Renal cortex interstitium (tissue), 15 donors: ENCODE measurements at places on chromosomes 7 and 10. TPM values are rescaled to one million over a fixed set of nuclear protein-coding genes. Genes with fewer than 3 reads are reported as not detected.
A peak's percentile ranks its signal among the peaks of the same experiment; 100 is the strongest.

- DNase-seq, result no peak
These were observed 23.4 kb upstream of the BNIP3 start for GRCh38 chr10:132005147-132005546.

GRCh38 chr7:27409776-27410175, 167.2 kb downstream of the EVX1 start:
- DNase-seq, result no peak

DNA sequence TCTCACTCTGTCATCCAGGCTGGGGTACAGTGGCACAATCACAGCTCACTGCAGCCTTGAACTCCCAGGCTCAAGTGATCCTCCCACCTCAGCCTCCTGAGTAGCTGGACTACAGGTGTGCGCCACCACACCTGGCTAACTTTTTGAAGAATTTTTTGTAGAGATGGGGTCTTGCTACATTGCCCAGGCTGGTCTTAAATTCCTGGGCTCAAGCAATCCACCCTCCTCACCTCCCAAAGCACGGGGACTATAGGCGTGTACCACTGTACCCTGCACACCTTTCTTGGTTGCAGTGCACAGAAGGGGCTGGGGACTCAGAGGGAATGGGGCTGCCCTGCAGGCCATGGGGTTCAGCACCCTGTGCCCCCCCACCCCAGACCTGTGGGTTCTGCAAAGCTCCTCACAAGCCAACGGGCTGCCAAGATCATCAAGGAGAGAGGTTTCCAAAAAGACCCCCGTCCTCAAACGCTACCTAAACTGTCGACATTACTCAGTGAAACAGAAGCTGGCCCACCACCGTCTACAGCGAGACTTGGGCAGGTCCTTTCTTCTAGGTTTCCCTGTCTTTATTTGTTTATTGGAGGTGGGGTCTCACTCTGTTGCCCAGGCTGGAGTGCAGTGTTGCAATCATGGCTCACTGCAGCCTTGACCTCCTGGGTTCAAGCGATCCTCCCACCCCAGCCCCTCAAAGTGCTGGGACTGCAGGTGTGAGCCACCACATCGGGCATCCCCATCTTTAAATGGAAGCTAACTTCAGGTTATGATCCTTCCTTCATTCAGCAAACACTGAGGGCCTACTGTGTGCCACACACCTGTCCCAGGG, 26.6 kb upstream of the ELFN1 start:
- DNase-seq, result no peak

GRCh38 chr7:36260481-36260880, 107.4 kb downstream of the EEPD1 start:
- DNase-seq, result no peak

- DNase-seq, result no peak
These were observed 76.5 kb downstream of the AFAP1L2 start for GRCh38 chr10:114327537-114328440.

DNA sequence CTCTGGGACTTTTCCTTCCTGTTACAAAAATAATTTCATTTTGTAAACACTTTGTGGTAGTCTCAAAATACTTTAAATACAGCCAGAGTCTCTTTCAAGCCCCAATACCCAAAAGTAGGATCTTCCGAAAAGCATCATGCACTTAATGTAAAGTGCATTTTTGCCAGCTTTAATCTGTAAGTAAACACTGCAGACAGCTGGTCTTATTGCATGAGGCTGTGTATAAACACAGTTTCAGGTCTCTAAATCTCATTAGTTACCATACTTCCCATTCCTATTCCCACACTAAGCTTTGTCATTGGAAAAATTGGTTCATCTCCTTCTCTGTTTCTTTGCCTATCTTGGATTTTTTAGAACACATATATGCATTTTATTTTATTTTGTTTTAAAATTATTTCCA, 87.6 kb upstream of the GNAI1 start:
- DNase-seq, result no peak

DNA sequence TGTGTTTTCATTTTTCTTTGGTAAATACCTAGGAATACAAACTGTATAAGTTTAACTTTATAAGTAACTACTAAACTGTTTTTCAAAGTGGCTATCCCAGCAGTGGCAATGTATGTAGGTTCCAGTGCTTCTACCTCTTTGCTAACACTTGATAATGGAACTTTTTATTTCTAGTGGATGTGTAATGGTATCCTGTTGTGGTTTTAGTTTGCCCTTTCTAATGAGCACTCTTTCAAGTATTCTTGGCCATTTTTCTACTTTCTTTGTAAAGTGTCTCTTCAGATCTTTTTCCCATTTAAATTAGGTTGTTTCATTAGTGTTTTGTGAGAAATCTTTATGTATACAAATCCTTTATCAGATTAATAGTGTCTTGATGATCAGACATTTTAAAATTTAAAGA, 4.6 kb downstream of the KIF20B start:
- no peak for DNase-seq

- no peak for DNase-seq
These were observed 3.9 kb downstream of the PTF1A start for GRCh38 chr10:23195846-23196600.

DNA sequence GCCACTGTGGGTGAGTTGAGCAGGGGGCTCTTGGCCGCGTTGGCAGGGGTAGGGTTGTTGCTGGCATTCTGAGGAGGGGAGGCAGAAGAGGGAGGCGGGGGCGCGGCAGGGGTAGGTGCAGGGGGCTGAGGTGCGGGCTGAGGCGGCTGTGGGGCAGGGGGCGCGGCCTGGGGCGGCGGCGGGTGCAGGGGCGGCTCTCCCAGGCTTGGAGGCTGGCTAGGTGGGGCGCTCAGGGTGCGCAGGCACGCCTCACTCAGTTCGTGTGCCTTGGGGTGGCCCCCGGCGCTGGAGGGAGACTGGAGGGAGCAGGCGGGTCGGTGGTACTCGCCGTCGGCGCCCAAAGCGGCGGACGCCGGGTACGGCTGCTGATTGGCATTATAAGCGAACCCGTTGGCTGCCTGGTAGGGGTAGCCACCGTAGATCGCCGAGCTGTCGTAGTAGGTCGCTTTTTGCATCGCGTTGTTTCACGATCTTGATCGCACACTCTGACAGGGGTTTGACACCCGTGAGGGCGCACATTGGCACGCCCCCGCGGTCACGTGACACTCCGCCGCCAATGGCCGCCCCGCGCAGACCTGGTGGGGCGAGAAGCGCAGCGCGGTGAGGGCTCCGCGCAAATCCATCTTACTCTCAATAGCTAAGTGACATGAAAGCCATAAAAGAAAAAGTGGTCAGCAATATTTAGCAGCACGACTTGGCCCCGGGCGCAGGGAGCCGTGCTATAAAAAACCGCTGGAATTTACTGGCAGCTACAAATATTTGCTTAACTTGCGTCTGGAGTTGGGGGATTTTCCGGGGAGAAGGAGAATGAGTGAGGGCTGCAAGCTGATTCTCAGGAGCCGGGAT, 7.9 kb upstream of the HOXA2 start:
- no peak for DNase-seq

DNA sequence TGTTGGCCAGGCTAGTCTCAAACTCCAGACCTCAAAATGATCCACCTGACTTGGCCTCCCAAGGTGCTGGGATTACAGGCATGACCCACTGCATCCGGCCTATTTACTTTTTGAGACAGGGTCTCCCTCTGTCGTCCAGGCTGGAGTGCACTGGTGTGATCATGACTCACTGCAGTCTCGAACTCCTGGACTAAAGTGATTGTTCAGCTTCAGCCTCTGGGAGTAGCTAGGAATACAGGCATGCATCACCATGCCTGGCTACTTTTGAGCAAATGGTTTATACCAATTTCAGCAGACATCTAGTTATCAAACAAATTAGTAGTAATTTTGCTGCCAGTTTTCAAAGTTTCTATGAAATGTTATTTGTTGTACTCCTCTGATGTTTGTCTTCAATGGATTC, 2.2 kb upstream of the WAC start:
- DNase-seq, result no peak

GRCh38 chr7:31186202-31186601, 134.1 kb downstream of the ADCYAP1R1 start:
- DNase-seq, result peak; percentile 50

The ADGRA1 gene
- 0.95 TPM for polyA plus RNA-seq

The BTBD16 gene
- 0.73 TPM for polyA plus RNA-seq

The DDX21 gene
- polyA plus RNA-seq, result 63.8 TPM

The SEMA3A gene
- polyA plus RNA-seq, result 16.4 TPM

The MYOZ1 gene
- 5.0 TPM for polyA plus RNA-seq

The GRID2IP gene
- 1.1 TPM for polyA plus RNA-seq
